ENCODE measurements at places on chromosomes 3 and 15. TPM values are rescaled to one million over a fixed set of nuclear protein-coding genes. Genes with fewer than 3 reads are reported as not detected.

- no peak for DNase-seq
Measured at GRCh38 chr3:49699281-49699979, 10.1 kb downstream of the RNF123 start.

DNA sequence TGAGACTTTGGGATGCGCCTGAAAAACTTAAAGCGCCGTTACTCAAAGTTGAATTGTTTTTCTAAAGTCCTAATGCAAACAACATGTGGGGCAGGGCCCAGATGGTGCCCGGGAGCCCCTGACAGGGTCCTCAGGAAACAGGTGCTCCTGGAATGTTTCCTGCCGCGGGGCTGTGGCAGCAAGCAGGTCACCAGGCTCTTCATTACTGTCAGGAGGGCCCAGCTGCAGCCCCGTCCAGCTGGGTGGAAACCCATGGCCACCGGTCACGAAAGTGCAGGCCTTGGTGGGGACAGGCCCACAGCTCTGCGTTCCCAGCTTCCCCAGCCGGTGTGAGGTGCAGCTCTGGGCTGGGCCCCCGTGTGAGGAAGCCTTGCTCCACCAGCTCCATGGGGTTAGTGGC is 63.9 kb upstream of the GATA2 start:
- DNase-seq: no peak

DNA sequence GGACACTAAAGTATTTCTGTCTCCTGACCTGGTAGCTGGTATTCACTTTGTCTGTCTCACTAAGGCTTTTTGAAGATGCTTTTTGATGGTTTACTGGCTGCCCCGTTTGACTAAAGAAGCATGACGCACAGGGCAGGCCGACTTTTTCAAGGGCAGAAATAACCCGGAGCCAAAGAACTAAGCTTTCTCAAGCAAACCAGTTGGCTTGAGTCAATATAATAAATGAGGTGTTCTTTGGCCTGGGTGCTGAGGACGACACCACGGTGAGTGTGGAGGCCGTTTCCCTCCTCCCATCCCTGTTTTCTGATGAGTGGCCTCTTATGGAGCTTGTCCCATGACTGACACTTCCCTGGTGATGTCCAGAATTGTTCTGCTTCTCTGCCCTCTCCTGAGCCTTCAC is 220.9 kb downstream of the ITPR1 start:
- DNase-seq: peak; percentile 8

- DNase-seq: no peak
Measured at GRCh38 chr3:24135280-24135679, 190.2 kb downstream of the NR1D2 start.

DNA sequence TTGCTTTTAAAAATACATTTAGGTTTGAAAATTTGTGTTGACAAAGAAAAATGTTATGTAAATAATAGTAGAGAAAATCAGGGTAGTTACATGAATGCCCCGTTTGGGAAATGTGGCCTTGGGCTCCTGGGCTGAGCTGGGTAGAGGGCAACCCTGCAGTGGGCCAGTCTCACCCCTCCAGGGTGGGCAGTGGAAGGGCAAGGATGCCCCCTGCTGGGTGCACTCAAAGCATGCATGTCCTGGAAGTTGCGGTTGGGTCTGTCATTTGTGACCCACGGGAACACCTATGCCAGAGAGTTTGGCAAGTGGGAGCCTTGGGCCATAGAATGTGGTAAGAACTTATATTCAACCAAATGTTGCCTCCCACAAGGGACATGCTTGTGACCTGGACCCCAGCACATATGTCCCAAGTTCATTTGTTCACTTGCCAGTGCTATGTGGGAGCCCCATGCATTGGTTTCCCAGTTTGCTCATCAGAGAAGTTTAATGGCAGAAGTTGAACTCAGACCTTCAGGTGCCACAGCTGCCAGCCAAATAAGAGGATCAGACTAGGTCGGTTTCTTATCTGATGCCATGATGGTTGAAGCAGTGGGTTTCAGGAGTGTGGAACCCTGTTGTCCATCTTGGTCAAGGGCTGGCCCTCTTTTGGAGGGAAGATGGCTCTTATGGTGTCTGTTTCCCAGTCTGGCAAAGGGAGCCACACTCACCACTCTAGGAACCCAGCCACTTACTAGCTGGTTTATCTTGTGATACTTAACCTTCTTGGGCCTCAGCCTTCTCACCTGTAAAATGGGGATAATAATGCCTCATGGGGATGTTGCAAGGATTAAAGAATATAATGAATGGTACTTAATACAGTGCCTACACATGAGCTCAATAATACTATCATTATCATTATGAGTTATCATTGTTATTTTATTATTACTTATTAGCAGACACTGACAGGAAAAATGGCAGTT is 2.5 kb upstream of the PLCB2 start:
- peak; percentile 68 for DNase-seq

DNA sequence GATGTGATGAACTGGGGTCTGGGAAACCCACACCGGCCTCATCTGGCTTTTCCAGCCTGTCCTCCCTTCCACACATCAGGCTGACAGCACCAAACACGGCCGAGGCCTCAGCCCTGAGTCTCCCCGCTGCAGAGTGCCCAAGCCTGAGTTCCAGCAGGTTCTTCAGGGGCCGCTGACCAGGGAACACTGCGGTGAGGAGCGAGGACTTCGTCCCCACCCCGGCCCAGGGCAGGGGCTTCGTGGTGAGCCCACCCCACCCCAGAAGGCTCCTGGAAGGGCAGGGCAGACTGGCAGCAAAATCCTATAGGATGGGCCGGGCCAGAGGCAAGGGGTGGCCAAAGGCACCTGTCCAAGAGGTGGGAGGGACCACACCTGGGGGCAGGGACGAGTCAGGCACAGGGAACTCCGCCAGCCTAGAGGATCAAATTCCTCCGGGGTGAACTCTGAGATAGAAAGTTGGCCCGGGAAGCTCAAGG is at the start of gene SLC51A:
SLC51A (plus strand) TSS at position 446 of the 476 bp plus-strand sequence. CDS start 179 bp downstream, outside the sequence.
- peak; percentile 83 for DNase-seq

DNA sequence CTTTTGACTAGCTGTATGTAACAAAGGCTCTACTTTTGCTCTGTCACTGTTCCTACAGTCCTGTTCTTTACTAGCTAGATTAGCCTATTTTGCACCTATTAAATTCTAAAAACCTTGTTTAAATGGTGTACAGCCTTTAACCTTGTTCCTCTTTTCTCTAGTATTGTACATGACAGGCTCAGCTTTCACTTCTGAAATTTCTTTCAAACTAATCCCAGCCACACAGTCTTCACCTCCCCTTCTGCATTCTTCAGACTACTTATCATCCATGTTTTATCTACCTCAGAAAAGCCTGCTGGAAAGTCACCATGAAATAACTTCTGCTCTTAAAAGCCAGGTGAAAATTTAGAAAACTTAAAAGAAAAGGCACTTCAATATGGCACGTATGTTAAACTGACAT is 122.4 kb downstream of the NECTIN3 start:
- DNase-seq: no peak

- DNase-seq: no peak
Measured at GRCh38 chr3:164370970-164371369, 707.3 kb downstream of the SI start.

DNA sequence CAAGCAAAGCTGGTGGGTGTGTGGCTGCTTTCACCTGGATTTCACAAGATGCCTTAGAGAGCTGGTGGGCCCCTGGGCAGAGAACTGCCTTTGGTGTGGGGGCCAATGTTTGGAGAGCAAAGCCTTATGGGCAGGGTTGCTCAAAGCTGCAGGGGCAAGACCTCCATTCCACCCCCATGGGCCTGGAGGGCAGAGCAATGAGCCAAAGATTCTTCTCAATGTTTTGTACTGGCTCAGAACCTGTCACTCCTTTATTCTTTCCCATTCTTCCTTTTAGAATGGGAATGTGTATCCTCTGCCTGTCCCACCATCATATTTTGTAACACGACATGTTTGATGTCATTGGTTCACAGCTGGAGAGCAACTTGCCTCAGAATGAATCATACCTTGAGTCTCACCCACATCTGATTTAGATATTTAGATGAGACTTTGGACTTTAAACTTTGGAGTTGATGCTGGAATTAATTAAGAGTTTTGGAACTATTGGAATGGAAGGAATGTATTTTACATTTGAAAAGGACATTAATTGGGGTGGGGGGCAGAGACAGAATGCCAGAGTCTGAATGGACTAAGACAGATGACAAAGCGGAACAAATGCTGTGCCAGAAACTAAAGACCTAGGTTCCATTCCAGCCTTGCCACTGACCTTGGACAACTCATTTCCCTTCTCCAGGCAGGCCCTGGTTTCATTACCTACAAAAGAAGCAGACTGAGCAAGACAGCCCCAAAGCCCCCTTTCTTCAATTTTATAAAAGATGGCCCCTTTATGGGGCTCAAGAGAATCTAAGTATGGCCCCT is 72.9 kb downstream of the DAPK2 start:
- DNase-seq: no peak

The GPR156 gene
- 5.1 TPM for total RNA-seq

The NPAP1 gene
- total RNA-seq: not detected

The SLC24A1 gene
- 3.3 TPM for total RNA-seq

The ITIH4 gene
- total RNA-seq: not detected

The SNURF gene
- total RNA-seq: 13.1 TPM

Data from PC-3 (cell line).